ENCODE measurements at places on chromosomes 2 and 18. TPM values are rescaled to one million over a fixed set of nuclear protein-coding genes. Genes with fewer than 3 reads are reported as not detected.

The IL1B gene
- polyA plus RNA-seq = 0.47 TPM

GRCh38 chr2:88049622-88050021, 6.0 kb downstream of the KRCC1 start:
- no peak for DNase-seq

GRCh38 chr2:147040298-147041120, 804.3 kb upstream of the ACVR2A start:
- no peak for DNase-seq

The ABCB11 gene
- 0.13 TPM for polyA plus RNA-seq

The BCL11A gene
- polyA plus RNA-seq = 9.9 TPM

GRCh38 chr2:217523286-217523685, 479.5 kb downstream of the TNS1 start:
- no peak for DNase-seq

GRCh38 chr18:60047556-60047955, 147.8 kb downstream of the PMAIP1 start:
- no peak for DNase-seq

The AFF3 gene
- polyA plus RNA-seq = 22.8 TPM

GRCh38 chr2:27060323-27060722, 8.9 kb downstream of the AGBL5 start:
- no peak for DNase-seq

The INHA gene
- 0.46 TPM for polyA plus RNA-seq

GRCh38 chr2:11031876-11032275, 120.1 kb downstream of the KCNF1 start:
- DNase-seq = no peak

DNA sequence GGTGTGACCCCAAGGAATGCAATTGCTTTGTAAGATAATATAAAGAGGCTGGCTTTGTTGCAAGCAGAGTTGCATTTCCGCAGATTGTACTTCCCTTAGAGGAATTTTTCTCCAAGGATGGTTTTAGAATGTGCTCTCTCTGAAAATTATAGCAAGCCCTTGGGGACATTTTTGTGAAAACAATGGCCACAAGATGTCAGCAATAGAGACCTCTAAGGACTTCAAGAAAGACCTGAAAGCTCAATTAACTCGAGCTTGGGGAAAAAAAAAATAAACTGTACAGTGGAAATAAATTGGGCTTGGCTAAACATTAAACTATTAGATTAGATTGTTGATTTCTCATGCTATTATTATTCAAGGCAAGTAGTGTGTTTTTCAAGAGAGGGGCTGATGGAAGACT, 81.3 kb upstream of the KYNU start:
- no peak for DNase-seq

GRCh38 chr2:158211502-158211901, 109.8 kb downstream of the UPP2 start:
- no peak for DNase-seq
